ENCODE measurements at places on chromosomes 12 and 14.

DNA sequence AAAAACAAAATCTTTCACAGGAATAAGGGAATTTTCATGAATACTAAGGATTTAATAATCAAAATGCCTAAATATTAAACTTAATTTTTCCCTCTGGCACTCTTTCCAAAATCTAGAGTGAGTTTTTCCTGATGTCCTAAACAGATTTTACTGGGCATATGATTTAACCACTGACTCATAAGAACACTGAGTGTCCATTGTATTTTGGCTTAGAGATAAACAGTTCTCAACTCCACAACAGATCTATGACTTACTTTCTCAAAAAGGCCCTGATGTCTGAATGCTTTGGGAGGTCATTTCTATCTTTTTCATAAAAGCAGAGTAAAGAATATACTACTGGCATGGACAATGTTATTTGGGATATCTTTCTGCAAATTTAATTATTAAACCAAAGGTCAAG, 15.0 kb downstream of the TMBIM4 start:
- no peak for DNase-seq

- DNase-seq, result no peak
These were observed 55.8 kb upstream of the CCDC175 start for GRCh38 chr14:59632381-59632780.

- DNase-seq, result no peak
These were observed 443 bp downstream of the DNAL1 start for GRCh38 chr14:73645248-73645610.

GRCh38 chr12:127555071-127555470, 711.9 kb upstream of the TMEM132C start:
- no peak for DNase-seq

GRCh38 chr12:32475724-32476123, 76.4 kb downstream of the FGD4 start:
- DNase-seq, result no peak

DNA sequence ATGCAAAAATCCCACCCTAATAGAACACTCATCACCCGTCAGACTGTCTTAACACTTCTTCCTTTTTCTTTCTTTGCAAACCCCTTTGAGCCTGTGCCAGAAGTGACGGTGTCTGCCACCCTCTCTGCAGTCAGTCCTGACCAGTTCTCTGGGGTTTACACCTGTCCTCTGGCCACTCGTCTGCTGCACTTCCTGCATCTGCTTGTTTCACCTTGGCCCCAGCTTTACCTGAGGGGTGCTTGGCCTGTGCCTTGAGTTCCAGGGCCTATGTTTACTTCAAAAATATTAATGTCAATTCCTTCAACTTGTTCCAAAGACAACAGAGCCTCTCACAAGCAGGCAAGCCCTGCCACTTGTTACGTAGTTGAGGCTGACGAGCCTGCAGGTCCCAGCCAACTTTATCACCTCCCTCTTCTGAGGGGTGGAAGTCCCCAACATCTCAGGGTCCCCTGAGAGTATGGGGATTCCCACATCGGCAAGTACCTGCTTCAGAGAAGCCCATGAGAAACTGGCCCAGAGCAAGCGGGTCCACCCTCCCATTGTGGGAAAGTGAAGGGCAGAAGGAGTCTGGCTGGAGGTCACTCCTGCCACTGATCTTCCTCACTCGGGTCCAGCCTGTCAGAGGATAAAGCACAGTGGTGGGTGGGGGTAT, 205.4 kb downstream of the DAD1 start:
- DNase-seq, result no peak

DNA sequence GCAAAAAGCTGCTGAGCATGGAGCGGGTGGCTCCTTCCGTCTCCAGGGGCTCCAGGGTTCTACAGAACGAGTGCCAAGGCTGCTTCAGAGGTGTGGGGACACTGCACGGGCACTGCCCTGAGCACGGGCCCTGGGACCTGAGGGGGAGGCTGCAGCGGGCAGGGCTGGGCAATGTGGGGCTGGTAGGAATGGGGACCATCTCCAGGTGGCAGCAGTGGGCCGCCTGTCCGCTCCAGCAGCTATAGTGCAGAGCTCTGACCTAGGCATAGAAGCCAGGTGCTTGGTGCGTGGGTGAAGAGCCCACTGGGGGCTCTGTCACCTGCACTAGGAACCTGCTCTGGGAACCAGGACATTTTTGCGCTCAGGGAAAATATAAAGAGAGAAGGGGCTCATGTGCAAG, 22.3 kb downstream of the HDAC7 start:
- no peak for DNase-seq

DNA sequence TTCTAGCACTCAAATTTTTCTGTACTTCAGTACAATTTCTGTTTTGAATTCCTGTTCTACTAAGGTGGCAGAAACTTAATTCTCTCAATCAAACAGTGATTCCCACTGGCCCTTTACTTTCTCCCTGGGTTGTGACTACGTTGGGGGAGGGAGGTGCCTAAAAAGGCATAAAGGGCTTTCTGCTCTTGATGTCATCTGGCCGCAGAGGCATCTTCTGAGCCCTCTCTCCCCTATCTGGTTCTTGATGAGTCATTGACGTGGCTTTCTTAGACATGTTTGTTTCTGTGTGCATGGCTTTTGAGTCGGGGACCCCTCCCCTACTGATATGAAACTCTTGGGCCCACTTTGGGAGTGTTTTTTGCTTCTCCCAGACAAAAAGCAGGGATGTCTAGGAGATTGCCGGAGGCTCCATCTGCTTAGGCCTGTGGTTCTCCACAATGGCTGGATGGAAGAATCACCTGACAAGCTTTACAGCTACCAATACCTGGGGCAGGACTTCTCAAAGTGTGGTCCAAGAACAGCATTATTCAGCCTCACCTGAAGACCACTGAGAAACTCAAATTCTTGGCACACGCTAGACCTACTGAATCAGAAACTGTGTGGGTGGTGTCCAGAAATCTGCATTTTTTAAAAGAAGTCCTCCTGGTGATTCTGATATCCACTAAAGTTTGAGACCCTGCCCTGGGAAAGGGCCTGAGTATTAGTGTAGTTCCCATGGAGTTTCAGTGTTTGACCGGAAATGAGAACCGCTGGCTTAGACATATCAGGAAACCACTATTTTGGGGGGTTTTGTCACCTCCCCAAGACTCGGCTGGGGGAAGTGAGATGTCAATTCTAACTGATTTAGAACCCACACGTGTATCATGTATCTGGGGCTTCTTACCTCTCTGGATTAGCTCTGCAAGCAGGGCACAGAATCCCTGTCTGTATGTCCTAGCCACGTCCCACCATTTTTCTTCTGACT, 395.7 kb upstream of the PDE3A start:
- no peak for DNase-seq

DNA sequence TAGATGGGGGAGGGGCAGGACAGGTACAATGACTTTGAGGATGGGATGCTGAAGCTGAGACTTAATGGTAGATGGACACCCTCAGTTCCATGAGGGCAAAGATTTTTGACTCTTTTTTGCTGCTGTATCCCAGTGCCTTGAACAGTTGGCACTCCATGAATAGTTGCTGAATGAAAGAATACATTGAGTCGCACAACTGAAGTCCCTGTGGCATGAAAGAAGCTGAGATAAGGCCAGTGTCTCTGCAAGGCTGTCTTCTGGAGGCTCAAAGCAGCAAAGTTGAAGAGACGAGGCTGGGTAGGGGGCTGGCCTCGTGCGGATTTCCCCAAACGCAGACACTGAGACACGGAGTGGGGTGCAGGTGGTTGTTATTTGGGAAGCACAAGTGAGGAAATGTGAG, 179.3 kb downstream of the ADCK1 start:
- no peak for DNase-seq

- DNase-seq, result no peak
These were observed 79.2 kb downstream of the DUSP16 start for GRCh38 chr12:12483438-12483837.

DNA sequence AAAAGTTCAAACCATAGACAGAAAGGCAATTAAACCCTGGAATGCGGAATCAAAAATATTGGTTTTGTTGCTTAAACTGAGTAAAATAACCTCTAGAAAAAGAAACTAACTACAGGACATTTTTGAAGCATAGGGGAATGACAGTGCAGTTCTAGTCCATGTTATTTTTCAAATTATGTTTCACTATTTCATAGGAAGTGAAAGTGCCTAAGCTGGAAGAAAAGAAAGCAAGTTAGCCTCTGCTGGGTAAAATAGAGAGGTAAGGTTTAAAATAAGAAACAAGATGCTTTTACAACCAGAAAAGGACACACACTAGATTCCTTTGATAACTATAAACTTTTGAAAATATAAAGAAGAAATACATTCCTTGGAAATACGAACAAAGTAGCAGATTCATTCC, 1.1 kb downstream of the CLECL1 start:
- no peak for DNase-seq

DNA sequence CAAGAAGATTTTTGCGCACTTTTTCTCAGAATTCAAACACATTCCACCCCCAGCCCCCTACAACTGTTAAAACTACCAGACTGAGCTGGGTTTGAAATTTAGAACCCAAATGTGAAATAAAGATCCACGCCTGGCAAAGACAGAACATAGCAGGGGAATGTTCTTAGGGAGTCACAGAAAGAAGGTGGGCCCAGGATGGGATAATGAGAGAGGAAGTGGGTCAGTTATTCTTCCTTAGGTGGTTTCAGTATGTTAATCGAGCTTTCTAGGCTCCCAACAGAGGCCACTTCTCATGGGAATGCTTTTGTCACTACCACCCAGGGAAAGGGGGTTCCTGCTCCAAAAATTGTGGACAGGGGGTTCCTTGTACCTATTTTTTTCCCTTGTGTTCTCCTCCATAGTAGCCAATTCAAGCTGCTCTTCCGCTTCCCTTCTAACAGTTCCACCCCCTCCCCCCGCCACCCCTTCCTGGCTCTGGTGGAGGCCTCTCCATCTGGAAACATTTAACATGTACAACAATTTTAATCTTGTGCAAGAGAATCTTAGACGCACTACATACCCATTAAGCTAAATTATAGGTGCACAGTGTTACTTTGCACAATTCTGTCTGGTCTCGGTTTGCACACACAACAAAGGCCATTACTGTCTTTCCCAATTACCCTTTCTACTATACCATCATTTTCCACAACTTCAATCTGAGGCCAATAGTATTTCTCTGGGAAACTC, 218.1 kb downstream of the MON2 start:
- DNase-seq, result no peak

DNA sequence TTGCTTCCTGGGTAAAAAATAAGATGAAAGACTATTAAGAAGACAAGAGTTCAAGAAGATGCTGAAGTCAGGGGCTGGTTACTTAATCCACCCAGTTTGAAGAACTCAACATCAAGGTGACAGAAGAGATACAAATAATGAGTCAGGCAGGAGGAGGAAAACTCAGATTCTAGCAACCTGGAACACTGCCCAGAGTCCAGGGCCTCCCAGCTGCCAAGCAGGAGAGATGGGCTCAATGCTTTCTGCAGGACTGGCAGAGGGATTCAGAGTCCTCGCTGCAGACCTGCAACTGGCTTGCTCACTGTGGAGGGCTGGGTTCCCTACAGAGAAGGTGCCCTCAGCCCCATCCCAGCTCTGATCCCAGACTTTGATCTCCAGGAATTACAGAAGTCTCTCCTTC, 28.6 kb upstream of the CEBPE start:
- no peak for DNase-seq

GRCh38 chr14:79580414-79580813, 630.9 kb downstream of the DIO2 start:
- no peak for DNase-seq

DNA sequence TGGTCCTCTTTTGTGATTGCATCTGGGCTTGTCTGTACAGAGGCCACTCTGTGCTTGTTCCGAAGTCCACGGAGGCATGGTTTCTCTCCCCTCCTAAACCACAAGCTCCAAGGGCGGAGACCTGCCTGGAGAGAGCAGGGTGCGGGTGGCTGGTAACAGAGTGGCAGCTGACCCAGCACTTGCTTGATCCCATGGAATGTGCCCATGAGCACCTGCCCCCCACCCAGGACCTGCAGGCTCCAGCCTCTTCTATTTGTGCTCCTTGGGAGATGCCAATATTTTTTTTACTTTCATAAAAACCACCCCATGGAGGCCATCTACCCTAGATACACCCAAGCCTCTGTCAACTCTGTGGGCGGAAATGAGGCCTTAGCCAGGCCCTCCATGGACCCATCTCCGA, 104.7 kb downstream of the PRMT8 start:
- DNase-seq, result no peak

DNA sequence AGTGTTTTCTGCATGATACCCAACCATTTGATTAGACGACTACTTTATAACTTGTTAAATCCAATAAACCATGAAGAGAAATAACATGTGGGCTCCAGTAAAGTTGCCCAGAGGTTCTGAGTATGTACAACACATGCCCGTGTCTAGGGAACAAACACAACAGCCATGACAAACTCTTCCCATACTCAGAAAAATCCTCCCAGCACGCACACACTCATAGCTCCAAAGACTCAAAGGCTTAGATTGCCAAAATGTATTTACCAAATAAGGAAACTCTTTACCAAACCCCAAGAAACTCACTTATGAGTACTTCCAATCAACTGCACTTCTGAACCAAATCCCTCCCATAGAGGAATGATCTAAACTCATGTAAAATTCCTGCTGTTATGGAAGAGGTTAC, 17.3 kb downstream of the SART3 start:
- no peak for DNase-seq

DNA sequence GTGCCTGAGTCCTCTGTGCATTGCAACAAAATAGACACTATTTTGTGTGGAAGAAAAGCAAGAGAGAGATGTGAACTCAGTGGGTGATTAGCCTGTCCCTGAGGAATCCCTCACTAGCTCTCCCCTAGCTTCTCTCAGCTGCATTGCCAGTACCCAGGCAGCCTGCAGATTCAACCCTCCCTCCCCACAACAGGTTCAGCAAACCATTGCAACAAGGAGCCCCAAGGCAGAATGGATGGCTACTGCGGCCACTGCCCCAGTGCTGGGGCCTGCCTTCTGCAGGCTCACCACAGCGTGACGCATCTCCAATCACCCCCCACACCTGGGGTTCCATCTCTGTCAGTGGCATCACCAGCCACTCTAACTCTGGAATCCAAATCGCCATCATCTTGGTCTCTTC, 2.3 kb downstream of the CRACR2A start:
- DNase-seq, result no peak

GRCh38 chr14:95431199-95432143, 85.0 kb downstream of the SYNE3 start:
- no peak for DNase-seq

DNA sequence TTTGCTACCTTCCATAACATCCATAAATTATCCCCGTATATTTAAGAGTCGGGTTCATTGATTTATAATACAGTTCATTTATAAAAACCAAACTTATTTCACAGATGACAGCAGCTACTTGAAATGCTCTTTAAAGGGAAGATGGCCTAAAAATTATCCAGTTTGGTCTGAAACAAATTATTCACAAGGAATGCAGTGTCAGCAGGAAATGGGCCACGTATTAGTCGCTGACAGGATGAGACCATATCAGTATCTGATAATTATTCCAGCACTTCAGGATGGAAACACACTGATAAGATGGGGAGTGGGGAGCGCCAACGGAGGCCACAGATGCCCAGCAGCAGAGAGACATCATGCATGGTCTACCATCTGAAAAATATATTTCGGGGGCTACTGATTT, 60.5 kb upstream of the TMEM132D start:
- DNase-seq, result no peak

GRCh38 chr12:42767326-42767954, 177.9 kb upstream of the PRICKLE1 start:
- no peak for DNase-seq

Measured in CD4-positive, alpha-beta T cell treated with Interleukin-6 at 100 ng/mL for 8 hours (primary cell).